Posterior cingulate gyrus (tissue), 11 donors: ENCODE measurements at places on chromosomes 3 and 15.

DNA sequence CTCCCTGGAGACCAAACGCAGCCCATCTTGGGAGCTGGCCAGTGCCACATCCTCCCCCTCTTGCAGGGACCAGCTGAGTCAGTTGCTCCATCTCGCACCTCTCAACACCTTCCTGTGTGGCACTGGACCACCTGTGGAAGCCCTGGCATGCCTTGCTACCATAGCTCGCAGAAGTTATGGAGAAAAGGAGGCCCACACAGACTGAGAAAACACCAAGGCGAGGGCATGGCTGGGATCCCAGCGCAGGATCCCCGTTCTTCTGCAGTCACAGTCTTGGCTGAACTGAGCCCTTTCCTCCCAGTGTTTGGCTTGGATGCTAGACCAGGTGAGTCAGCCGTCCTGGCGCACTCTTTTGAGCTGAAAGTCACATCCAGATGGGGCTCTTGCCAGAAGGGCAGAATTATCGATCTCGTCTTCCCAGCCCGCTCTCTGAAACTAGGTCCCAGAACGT is 46.9 kb downstream of the CHRD start:
- no peak for DNase-seq

- DNase-seq: no peak
These were observed 38.8 kb downstream of the IL16 start for GRCh38 chr15:81235276-81236123.

- no peak for DNase-seq
These were observed 643.8 kb downstream of the SQOR start for GRCh38 chr15:46278486-46279090.

DNA sequence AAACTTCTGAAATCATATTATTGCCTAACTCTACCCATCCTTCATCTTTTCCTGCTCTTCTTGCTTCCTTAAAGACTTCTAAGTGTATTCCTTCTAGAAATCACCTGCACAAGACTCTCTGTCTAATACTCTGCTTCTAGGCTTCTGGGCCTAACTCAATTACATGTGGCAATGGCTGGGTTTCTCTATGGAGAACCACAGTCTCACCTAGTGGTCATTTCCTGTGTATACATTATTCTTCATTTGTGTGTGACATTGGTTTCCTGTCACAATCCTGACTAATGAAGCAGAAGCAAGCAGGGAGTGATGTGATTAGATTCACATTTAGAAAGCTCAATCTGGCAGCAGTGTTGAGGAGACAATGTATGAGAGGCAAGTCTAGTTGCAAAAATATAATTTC is 16.9 kb upstream of the CLDN1 start:
- DNase-seq: no peak

- no peak for DNase-seq
These were observed 1.1 kb downstream of the CNBP start for GRCh38 chr3:129182390-129183185.

GRCh38 chr3:194612221-194612620 is 21.0 kb downstream of the TMEM44 start:
- no peak for DNase-seq

GRCh38 chr3:145959457-145960088 is 201.4 kb downstream of the PLOD2 start:
- DNase-seq: no peak

- DNase-seq: no peak
These were observed 45.8 kb upstream of the LRRN1 start for GRCh38 chr3:3753416-3753815.

- no peak for DNase-seq
These were observed 583.6 kb upstream of the ROBO2 start for GRCh38 chr3:76456322-76456721.

DNA sequence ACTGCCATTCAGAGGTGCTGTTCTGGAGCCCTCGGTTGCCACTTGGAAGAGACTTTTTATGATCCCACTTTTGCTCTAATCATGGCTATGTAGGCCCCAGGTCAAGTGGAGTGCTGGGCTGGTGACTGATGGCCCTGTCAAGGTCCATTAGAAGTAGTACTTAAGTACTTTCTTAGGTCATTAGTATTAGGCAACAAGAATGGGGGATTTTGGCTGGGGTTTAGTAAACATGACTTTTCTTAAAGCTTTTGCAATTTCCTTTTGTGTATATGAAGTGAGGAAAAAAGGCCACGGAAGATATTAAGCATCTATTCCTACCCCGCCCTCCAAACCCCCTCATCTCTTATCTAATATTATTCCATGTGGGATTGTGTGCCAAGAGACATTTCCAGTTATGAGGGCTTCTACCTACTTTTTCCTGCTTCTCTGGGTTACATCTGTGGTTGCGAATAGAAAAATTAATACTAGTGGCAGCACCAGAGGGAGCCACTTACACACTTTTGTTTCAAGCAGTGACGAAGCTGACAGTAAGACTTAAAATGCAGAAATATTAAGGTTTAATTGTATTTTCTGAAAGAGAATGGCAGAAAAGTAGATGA is 13.9 kb downstream of the NLGN1 start:
- no peak for DNase-seq

DNA sequence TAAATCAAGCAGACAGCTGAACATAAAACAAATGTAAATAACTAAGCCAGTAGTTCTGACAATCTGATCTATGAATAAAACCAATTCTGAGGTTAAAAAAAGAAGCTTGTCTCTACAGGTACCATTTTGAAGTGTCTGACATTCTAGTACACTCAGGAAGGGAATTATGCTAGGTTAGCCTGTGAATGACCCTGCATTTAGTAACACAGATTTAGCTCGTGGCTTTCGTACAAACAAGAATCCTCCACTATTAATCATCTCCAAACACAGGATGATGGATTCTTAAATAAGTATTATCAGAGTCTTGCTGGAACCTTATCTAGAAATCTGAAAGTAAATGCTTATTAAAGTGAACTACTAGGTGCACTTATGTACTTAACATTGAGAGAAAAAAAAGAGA is 1120.1 kb downstream of the ROBO1 start:
- DNase-seq: no peak

GRCh38 chr3:152737021-152737908 is 97.7 kb upstream of the P2RY1 start:
- DNase-seq: no peak

DNA sequence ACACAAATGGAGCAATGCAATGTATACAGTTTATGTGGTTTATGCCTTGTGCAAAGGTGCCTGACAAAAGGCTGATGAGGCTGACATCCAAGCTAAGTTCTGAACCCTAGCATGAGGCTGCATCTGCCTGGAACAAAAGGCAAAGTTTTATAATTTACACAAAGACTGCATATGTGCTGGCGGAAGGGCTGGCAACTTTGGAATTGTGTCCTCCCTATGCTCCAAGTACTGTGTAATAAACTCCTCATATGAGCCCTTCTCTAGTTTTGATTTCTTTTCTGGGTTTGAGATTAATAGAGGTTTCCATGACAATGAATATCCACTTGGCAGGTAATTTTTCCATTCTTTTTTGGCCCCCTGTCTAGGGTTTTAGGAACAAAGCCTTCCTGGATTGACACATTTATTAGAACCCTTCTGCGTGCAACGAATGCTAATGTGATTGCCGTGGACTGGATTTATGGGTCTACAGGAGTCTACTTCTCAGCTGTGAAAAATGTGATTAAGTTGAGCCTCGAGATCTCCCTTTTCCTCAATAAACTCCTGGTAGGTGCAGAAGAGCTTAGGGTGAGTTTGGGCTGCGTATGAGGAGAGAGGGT is 10.8 kb downstream of the PLA1A start:
- DNase-seq: no peak

GRCh38 chr15:51447855-51448621 is 106.6 kb downstream of the GLDN start:
- no peak for DNase-seq
